ENCODE measurements at places on chromosomes 4 and X.

DNA sequence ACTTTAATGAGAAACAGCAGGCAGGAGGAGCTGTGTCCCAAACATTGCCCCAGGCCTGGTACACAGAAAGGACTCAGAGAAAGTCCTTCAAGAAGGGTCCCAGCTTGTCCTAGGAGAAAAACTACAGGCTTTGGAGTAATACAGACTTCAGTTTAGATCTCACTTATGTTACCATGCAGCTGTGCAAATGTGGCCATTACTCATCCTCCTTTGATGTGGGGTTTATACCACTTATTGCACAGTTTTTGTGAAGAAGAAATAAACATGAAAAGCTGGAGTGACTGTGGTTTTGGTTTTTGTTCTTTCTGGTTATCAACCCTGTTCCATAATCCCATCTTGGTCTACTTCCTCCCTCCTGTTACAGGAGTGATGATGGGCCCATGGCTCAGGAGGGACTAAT is 8.1 kb upstream of the CYTL1 start:
- no peak overlapping the region for H3K27ac ChIP-seq
- H3K4me3 ChIP-seq = no peak overlapping the region
- no peak for DNase-seq
- H3K36me3 ChIP-seq = no peaks in the 10 kb centered on the region
- no peaks in the 10 kb centered on the region for H3K4me1 ChIP-seq

DNA sequence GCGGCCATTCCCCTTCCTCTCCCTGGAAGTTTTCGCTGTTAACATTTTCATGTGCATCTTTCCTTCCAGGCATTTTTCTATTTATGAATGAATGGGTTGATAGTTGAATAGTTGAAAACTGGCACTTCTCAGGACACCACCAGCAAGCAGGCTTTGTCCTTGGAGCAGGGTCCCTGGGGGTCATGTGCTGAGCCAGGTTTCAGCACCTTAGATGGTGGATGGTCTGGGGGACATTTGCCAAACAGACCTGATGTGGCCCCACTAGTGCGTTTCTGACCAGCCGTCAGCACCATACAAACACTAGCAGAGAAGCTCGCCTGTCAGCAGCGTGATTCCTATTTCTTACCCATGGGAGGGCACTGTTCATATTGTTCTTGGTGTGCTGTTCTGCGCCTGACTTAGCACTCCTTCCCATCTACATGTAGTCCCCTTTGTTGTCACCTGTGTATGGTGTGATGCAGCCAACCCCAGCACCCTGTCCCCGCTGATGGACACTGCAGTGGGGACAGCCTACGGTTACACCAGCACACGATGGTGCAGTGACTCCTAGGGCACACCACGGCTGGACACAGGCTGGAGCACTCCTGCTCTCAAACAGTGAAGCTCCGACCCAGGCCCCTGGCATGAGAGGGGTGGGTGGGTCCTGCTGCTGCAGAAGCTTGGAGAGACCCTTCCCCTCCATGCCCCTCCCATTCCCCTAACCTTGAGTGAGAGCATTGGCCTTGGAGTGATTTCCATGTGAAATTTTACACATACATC is 27.2 kb upstream of the WFS1 start:
- H3K4me1 ChIP-seq = peaks cover 7% of the 10 kb centered on the region
- no peak overlapping the region for H3K27ac ChIP-seq
- no peaks in the 10 kb centered on the region for H3K36me3 ChIP-seq
- no peak overlapping the region for H3K4me3 ChIP-seq

DNA sequence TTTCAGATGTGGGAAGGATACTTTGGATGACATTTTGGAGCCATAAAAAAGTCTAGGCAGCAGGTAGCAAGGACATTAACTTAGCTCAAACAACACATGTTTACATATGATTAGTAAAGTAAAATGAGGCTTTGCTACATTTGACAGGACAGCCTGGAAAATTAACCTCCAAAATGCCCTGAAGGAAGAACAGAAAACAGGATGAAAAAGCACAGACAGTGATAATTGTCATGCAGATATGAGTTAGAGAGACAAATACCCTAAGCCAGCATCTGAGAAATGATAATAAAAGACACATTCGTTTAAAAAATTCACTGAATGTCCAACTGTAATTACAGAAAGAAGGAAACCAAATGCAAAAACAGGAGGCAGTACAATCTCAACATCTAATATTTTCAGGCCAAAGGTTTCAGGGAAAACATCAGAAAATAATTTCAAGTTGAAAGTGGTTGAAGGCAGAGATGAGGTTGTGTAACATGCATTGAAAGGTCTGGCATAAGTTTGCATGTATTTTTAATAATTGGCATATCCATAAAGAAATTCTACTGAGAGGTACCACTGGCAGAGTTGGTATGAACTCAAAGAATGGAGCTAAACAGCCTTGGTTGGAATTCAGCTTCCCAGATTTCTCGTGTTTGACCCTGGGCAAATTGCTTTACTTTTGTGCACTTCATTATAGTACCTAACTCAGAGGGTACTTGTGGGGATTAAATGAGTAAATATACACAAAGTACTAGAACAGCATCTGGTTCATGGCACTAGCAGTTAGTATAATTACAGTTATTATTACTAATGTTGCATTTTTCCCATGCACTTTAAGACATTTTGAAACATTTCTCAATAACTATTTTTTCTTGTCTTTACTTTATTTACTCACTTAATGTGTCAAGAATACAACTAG is 54.4 kb upstream of the MAP9 start:
- no peaks in the 10 kb centered on the region for H3K4me1 ChIP-seq
- no peak overlapping the region for H3K4me3 ChIP-seq
- no peak overlapping the region for H3K27ac ChIP-seq
- no peaks in the 10 kb centered on the region for H3K36me3 ChIP-seq
- no peak for DNase-seq

- H3K27ac ChIP-seq = no peak overlapping the region
- no peak overlapping the region for H3K4me3 ChIP-seq
- no peaks in the 10 kb centered on the region for H3K27me3 ChIP-seq
- H3K36me3 ChIP-seq = peaks cover 2% of the 10 kb centered on the region
- DNase-seq = no peak
- no peaks in the 10 kb centered on the region for H3K4me1 ChIP-seq
These were observed 28.4 kb upstream of the MAPK10 start for GRCh38 chr4:86388252-86388651.

GRCh38 chr4:26108054-26108453 is 194.0 kb downstream of the SMIM20 start:
- no peak overlapping the region for H3K27ac ChIP-seq
- H3K4me3 ChIP-seq = no peak overlapping the region
- H3K36me3 ChIP-seq = no peaks in the 10 kb centered on the region
- no peak for DNase-seq
- H3K4me1 ChIP-seq = peaks cover 2% of the 10 kb centered on the region
- peaks cover 24% of the 10 kb centered on the region for H3K27me3 ChIP-seq

DNA sequence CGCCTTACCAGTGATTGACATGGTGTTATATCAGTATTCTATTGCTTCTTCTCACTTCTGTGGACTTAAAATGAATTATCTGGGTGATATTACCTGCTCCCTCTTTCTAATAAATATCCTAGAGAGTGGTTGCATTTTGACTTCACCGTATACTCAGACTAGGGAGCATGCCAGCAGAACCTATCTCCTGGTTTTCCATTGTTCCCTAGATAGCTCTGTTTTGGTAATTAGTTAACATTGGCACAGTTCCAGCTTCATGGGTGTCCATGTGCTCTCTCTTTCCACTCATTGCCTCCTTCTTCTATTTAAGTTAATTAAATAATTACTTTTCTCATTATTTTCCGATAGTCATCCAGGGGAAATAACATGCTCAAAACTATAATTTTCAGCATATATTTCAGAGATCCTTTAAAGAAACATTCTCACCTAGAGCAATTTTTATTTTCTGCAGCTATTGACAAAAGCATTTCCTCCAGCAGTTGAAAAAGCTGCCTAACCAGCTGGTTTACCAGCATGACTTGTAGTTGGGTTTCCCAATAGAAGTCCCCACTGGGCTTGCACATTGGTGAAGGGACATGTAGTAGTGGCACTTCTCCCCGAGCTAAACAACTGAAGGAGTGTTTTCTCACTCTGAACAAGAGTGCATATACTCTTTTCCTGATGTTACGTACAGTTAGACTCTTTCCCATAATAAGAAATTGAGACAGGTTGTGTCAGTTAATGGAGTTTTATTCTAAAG is 27.9 kb upstream of the PAPSS1 start:
- H3K27ac ChIP-seq = no peak overlapping the region
- H3K36me3 ChIP-seq = no peaks in the 10 kb centered on the region
- H3K4me1 ChIP-seq = no peaks in the 10 kb centered on the region
- H3K27me3 ChIP-seq = peaks cover 50% of the 10 kb centered on the region
- no peak for DNase-seq

- H3K4me1 ChIP-seq = no peaks in the 10 kb centered on the region
- no peak overlapping the region for H3K4me3 ChIP-seq
- H3K36me3 ChIP-seq = no peaks in the 10 kb centered on the region
- DNase-seq = no peak
- no peaks in the 10 kb centered on the region for H3K27me3 ChIP-seq
These were observed 23.8 kb upstream of the MAGEC3 start for GRCh38 chrX:141814213-141814857.

GRCh38 chr4:114137984-114138383 is 158.5 kb upstream of the ARSJ start:
- H3K4me3 ChIP-seq = no peak overlapping the region
- no peak overlapping the region for H3K27ac ChIP-seq
- DNase-seq = no peak
- H3K27me3 ChIP-seq = peaks cover 21% of the 10 kb centered on the region

GRCh38 chrX:115504167-115504566 is 56.8 kb upstream of the PLS3 start:
- no peak for DNase-seq
- H3K4me1 ChIP-seq = no peaks in the 10 kb centered on the region
- no peaks in the 10 kb centered on the region for H3K36me3 ChIP-seq
- no peak overlapping the region for H3K4me3 ChIP-seq

GRCh38 chrX:11421805-11422524 is 128.8 kb downstream of the AMELX start:
- peaks cover 6% of the 10 kb centered on the region for H3K27me3 ChIP-seq
- H3K4me1 ChIP-seq = peaks cover 2% of the 10 kb centered on the region
- no peak for DNase-seq
- no peaks in the 10 kb centered on the region for H3K36me3 ChIP-seq
- no peak overlapping the region for H3K4me3 ChIP-seq

DNA sequence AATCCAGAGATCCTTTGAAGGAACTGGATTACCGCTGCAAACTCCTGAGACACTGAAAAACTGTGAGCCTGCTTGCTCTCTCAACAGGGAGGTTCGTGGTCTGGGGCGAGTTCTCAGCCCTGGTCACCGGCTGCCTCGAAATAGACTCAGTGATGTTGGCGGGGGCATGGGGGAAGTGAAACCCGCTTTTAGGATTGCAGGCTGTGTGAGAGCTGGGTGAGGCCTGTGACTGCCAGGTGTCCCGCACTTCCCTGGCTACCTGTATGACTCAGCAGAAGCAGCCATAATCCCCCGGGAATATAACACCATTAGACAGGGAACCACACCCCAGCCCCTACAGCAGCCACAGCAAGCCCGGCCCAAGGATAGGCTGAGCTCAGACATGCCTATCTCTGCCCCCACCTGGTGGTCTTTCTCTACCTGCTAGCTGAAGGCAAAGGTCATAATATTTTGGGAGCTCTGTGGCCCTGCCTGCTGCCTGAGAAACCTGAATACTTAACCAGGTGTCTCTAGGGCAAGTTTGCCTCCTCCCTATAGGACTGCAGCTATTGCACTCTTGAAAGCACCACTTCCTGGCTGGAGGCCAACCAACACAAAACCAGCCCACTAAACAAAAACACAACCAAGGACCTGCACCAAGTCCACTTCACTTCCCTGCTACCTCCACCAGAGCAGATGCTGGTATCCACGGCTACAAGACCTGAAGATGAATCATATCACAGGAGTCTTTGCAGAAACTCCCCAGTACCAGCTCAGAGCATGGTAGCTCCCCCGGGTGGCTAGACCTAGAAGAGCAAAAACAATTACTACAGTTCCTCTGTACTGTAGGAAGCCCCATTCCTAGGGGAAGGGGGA is 202.0 kb downstream of the RRAGB start:
- H3K4me1 ChIP-seq = no peaks in the 10 kb centered on the region
- H3K4me3 ChIP-seq = no peak overlapping the region
- no peaks in the 10 kb centered on the region for H3K27me3 ChIP-seq

DNA sequence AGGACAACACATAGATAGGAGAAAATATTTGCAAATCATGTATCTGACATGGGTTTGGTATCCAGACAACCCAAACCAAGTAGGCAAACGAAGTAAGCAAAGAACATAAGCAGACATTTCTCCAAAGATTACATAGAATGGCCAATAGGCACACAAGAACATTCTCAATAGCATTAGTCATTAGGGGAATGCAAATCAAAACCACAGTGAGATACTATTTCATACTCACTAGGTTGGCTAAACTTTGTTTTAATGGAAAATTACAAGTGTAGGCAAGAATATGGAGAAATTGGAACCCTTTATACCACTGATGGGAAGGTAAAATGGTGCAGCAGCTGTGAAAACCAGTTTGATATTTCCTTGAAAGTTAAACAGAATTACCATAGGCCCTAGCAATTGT is 74.7 kb downstream of the CHRNA9 start:
- no peak overlapping the region for H3K27ac ChIP-seq
- H3K4me3 ChIP-seq = no peak overlapping the region
- DNase-seq = no peak
- no peaks in the 10 kb centered on the region for H3K36me3 ChIP-seq
- peaks cover 39% of the 10 kb centered on the region for H3K27me3 ChIP-seq
- no peaks in the 10 kb centered on the region for H3K4me1 ChIP-seq

DNA sequence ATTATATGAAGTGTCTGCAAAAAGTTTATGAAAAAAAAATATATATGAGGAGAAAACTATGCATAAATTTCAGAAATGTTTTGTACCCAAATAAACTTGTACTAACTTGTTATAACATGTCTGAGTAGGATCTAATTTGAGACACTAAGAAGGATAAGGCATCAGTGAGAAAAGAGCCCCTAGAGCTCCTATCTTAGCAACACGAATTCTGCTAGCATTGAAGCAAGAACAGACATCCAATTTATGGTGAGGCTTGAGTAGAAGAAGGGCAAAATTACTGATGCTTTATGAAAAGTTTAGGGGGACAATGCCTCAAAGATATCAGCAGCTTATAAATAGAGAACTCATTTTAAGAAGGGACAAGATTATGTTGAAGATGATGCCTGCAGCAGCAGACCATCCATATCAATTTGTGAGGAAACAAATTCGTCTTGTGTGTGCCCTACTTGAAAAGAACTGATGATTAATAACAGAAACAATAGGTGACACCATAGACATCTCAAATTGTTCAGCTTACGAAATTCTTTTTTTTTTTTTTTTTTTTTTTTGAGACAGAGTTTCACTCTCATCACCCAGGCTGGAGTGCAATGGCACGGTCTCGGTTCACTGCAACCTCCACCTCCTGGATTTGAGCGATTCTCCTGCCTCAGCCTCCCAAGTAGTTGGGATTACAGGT is 35.7 kb upstream of the ADAM29 start:
- no peaks in the 10 kb centered on the region for H3K4me1 ChIP-seq

GRCh38 chrX:72245461-72246089 is 6.7 kb upstream of the ERCC6L start:
- no peaks in the 10 kb centered on the region for H3K36me3 ChIP-seq
- H3K27ac ChIP-seq = no peak overlapping the region
- H3K4me1 ChIP-seq = no peaks in the 10 kb centered on the region
- H3K4me3 ChIP-seq = no peak overlapping the region
- no peaks in the 10 kb centered on the region for H3K27me3 ChIP-seq

Data from effector memory CD8-positive, alpha-beta T cell (primary cell).